Renal pelvis (tissue), 12 donors: ENCODE measurements at places on chromosomes 3 and 15.

DNA sequence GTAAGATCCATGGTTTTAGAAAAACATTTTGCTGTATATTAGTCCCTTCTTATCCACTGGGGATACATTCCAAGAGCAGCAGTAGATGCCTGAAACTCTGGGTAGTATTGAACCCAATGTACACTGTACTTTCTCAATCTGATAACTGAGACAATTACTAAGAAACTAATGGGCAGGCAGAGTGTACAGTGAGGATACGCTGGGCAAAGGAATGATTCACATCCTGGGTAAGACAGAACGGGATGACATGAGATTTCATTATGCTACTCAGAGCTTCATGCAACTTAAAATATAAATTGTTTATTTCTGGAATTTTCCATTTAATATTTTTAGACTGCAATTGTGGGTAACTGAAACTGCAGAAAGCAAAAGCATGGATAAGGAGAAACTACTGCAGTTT, 46.2 kb upstream of the TEX55 start:
- no peak for DNase-seq

DNA sequence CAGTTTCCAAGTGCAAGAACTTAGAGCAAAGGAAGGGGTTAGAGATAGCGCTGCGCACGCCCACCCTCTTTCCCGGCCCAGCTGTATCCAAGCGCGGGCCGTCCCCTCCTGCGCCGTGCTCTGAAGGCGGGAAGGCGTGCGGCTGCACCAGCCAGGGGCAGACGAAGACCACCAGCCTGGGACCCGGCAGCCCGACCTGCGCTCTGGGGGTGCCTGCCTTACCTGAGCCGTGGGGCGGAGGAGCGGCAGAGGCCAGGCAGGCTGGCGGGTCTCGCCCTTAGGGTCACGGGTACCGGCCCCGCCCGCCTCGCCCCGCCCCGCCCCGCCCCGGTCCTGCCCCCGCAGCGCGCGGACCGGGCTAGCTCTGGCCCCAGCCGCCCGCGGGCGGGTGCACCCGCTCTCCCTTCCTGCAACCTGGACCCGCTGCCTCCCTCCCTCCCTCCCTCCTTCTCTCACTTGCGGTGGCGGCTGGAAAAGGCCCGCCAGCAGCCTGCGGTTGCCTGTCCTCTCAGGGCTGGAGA, at the start of gene WDR72:
TSS of gene WDR72 (minus strand) at position 253 of the 521 bp plus-strand sequence. CDS start 26,514 bp downstream, outside the sequence.
- peak; percentile 30 for DNase-seq

GRCh38 chr15:51736069-51736468, 1.4 kb downstream of the LYSMD2 start:
- no peak for DNase-seq

GRCh38 chr3:61954097-61954540, 392.7 kb downstream of the PTPRG start:
- no peak for DNase-seq

- no peak for DNase-seq
Observed at GRCh38 chr3:28291577-28291976, 50.2 kb downstream of the CMC1 start.

- DNase-seq, result peak; percentile 60
Observed at GRCh38 chr3:120682095-120682681, at the start of gene HGD. Gene HGD (minus strand): TSS chr3:120682239. CDS start chr3:120682111, 128 bp downstream.

- DNase-seq, result no peak
Observed at GRCh38 chr15:32722136-32722535, 4.3 kb downstream of the GREM1 start.

- peak; percentile 70 for DNase-seq
Observed at GRCh38 chr3:197494366-197495058, 61.3 kb downstream of the BDH1 start.

- no peak for DNase-seq
Observed at GRCh38 chr3:50288387-50289007, 3.7 kb downstream of the IFRD2 start.

DNA sequence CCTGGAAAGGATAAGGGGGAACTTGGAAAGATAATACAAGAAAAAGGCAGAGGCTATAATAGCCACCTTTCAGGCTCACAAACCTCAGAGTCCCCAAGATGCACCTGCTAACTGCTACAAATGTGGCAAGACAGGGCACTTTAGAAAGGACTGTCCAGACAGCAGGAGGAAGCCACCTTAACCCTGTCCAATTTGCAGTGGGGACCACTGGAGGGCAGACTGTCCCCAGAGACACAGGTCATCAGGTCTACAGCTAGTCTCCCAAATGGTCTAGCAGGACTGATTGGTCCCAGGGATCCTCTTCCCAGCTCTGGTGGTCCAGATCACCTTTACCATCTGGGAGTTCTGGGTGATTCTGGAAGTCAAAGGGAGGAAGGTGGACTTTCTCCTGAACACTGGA, 882.5 kb upstream of the GBE1 start:
- no peak for DNase-seq

GRCh38 chr3:36493051-36493450, 112.7 kb downstream of the STAC start:
- DNase-seq, result no peak

- peak; percentile 16 for DNase-seq
Observed at GRCh38 chr3:111577798-111578685, 17.1 kb downstream of the ZBED2 start.
